ENCODE measurements at places on chromosomes 16 and 17.

DNA sequence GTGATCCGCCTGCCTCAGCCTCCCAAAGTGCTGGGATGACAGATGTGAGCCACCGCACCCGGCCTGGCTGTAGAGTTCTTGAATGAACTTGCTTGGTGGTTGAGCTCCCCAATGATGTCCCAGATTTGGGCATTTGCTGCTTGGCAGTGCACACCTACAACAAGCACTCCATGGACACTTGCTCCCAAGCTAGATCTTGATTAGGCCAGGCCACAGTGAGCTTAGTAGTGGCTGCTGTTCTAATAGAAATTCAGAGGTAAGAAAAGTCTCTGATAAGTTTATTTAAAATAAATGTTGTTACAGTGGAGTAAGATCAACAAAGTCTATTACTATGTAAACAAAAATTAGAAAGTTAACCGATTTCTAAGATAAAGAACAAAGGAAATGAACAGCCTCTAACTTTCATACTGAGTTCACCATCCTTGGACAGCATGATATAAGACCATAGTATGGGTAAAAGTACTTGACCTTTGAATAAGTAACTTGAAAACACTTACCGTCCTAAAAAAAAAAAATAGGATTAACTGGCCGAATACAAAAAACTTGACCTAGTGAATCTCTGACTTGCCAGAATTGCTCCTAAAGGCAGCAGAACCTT is 951 bp downstream of the TMED6 start:
- no peak for DNase-seq

- DNase-seq: no peak
Measured at GRCh38 chr16:71637398-71637797, 11.4 kb downstream of the MARVELD3 start.

- DNase-seq: no peak
Measured at GRCh38 chr17:67376415-67376736, 705 bp upstream of the PITPNC1 start.

DNA sequence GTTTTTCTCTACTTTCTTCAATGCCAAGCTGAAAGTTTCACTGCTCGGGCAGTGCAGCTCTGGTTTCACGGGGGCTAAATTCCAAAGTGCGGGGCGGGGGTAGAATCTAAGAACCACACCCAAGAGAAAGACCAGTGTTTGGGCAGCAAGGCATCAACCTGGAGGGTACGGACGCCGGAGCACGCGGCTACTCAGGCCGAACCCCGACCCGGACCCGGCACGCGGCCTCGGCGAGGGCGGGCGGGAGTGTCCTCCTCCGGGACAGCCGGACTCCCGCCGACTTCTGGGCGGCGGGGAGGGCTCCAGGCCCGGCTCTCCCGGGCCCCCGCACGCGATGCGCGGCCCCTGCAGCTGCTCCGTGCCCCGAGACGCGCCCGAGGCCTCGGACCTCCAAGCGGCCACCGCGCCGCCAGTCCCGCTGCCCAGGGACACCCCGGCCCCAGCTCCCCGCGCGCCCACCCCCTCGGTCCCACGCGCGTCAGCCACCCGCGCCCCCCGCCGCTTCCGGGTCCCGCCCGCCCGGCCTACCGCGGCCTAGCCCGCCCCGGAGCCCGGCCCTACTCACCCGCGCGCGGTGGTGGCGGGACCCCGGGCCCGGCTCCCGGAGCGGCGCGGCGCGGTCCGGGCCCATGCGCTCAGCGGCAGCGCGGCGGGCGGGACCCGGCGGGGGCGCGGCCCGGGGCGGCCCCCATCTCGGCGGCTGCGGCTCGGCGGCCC is 561 bp downstream of the AXIN1 start:
- no peak for DNase-seq

GRCh38 chr17:951325-952132 is 28.0 kb downstream of the NXN start:
- no peak for DNase-seq

- DNase-seq: no peak
Measured at GRCh38 chr17:68036304-68037147, 991 bp downstream of the KPNA2 start.

DNA sequence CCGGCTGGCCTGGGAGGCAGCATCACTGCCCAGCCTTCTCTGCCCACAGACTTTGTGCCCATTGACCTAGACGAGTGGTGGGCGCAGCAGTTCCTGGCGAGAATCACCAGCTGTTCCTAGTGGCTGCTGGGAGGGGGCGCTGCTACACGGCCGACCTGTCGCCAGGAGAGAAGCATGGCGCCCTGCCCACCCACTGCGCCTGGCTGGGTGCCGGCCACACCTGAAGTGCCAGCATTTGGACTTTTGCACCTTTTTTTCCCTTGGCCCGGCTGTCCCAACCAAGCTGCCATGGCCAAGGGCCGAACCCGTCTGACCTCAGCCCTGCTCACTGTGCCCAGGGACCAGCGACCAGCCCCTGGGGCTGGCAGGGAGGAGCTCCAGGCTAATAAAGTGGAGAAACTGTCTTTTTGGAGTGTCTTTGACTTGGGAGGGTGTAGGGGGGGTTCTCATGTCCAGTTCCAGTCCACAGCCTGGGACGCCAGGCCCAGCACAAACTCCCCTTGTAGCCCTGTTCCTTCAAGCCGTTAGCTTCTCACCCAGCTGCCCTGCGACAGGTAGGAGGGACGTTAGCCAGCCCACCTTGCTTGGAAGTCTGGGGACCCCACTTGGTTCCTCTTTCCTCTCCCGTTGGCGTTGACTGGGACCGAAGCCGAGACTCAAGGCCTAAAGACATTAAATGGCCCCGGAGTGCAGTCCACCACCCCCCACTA is 939 bp upstream of the WDR90 start:
- no peak for DNase-seq

- no peak for DNase-seq
Measured at GRCh38 chr17:67168496-67168895, 76.5 kb downstream of the HELZ start.

DNA sequence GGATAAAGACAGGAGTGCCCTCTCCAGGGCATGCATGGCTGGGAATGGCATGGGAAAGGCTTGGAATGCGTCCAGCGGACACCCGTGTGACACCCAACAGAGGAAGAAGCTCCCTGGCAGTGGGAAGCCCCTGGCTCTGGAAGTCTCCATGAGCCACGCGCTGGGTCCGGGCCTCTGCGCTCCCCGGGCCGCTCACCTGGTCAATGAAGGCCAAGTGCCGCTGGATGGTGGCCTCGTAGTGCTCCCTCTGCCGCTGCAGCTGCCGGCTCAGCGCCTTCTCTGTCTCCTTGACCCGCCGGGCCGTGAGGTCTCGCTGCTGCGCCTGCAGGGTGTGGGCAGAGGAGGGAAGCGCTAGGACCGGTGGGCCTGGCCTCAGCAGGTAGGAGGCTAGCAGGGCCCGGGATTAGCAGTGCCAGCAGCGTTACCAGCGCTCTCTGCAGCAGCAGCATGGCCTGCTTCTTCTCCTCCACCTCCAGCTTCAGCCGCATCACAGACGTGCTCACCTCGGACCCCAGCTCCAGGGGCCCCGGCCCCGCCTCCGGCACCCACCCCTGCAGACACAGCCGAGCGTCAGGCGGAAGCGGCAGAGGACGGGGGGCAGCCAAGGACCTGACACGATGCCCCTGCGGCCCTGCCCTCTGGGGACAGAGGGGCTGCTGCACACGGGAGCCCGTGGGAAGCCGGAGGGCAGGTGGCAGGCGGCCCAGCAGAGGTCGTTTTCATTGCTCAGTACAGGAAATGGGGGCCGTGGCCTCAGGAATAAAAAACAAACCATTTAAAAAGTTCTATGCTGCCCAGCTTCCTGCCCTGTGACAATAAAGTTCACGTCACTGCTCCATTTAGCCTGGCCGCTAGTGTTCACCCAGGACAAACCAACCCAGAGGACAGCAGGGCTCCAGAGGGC is 26.0 kb downstream of the CEP131 start:
- no peak for DNase-seq

GRCh38 chr16:83785455-83785854 is 22.3 kb upstream of the HSBP1 start:
- DNase-seq: no peak

DNA sequence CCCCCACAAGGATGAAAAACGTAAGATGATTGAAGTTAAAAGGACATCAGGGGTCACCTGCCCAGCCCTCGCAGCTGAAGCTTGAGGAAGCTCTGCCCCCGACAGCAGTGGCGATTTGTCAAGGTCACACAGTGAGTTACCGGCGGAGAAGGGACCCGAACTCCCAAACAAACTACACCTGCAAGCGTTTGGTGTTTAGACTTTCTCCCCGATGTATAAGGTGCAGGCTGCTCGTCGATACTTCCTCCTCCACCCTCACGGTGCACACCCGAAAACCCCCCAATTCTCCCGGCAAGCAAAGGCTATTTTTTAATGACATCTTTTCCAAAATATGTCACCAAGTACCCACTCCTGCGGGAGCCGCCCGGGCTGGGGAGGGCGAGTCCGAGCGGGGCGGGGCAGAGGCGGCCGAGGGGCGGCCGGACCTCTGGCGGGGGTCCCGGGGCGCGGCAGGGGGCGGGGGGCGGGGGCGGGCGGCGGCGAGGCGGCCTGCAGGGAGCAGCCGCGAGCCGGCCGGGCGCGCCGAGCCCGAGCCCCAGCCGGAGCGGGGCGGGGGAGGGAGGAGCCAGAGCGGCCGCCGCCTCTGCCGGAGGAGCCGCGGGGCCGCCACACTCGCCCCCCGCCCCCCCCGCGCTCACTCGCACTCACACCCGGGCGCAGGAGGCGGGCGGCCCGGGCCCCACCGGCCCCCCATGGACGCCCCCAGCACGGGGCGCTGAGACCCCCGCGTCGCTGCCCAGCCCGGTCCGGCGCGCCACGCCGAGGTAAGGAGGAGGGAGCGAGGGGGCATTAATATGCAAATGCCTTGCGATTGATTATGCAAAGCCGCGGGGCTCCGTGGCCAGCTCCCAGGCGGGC is at the start of gene THRA:
TSS of gene THRA (plus strand) at position 637 of the 858 bp plus-strand sequence. CDS start 11,524 bp downstream, outside the sequence.
- no peak for DNase-seq

DNA sequence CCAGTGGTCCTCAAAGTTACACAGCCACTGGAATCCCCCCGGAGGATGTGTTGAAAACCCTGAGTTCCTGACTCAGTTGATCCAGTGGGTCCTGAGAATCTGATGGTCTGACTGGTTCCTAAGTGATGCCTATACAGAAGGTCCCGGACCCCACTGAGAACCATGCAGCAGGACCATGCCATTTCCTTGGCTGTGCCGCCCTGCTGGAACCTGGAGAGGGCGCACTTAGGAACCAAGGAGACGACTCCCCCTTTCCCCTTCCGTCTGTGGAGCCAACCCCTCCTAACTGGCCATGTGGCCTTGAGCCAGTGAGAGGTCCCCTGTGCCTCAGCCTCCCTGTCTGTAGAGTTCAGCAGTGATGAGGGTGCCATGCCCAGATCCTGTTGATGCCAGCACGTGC is 22.0 kb downstream of the C16orf74 start:
- no peak for DNase-seq

- peak; percentile 18 for DNase-seq
Measured at GRCh38 chr17:43576563-43577229, 30.6 kb upstream of the ETV4 start.

DNA sequence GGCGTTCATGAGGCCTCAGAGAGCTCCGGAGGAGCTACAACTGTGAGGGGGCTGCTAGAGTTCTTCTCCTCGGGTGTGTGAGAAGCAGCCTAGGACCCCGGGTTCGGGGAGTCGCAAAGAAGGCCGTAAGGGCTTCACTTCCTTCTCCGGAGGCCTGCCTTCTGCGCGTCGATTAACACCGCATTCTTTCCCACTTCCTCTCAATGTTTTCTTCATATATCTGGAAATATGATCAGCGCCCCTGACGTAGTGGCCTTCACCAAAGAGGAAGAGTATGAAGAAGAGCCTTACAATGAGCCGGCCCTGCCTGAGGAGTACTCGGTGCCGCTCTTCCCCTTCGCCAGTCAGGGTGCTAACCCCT is 449 bp downstream of the SMCR8 start:
- DNase-seq: no peak

GRCh38 chr16:56870276-56870888 is 5.4 kb downstream of the SLC12A3 start:
- DNase-seq: no peak
